MCF 10A (cell line): ENCODE measurements at places on chromosomes 12 and 14. TPM values are rescaled to one million over a fixed set of nuclear protein-coding genes. Genes with fewer than 3 reads are reported as not detected.

MMAB gene
- 36.0 and 59.2 TPM in 2 replicates for total RNA-seq

FSCB gene
- total RNA-seq = not detected in 2 replicates

VDR gene
- total RNA-seq = 22.3 and 23.4 TPM in 2 replicates

PLEKHH1 gene
- 5.8 and 6.0 TPM in 2 replicates for total RNA-seq

PAWR gene
- 248 and 330 TPM in 2 replicates for total RNA-seq

GPR84 gene
- 0.17 TPM in 1 of 2 replicates, not detected in the other for total RNA-seq

RERGL gene
- 0.37 TPM in 1 of 2 replicates, not detected in the other for total RNA-seq

STAT6 gene
- 99.7 and 122 TPM in 2 replicates for total RNA-seq

NELL2 gene
- total RNA-seq = not detected in 2 replicates

RFLNA gene
- total RNA-seq = not detected in 2 replicates

DNAJC22 gene
- total RNA-seq = 0.25 and 0.33 TPM in 2 replicates

A2ML1 gene
- total RNA-seq = not detected in 2 replicates

SERPINA10 gene
- total RNA-seq = not detected in 2 replicates

KLRC3 gene
- 0.81 and 2.3 TPM in 2 replicates for total RNA-seq

KRT82 gene
- total RNA-seq = not detected in 2 replicates

SLC39A2 gene
- total RNA-seq = not detected in 2 replicates

WSCD2 gene
- not detected in 2 replicates for total RNA-seq
